ENCODE measurements at places on chromosomes 6 and 20. TPM values are rescaled to one million over a fixed set of nuclear protein-coding genes. Genes with fewer than 3 reads are reported as not detected.

NEDD9 gene
- polyA plus RNA-seq = 27.6 TPM

BNIP5 gene
- polyA plus RNA-seq = not detected

EYS gene
- not detected for polyA plus RNA-seq

ZC3H12D gene
- not detected for polyA plus RNA-seq

DPPA5 gene
- not detected for polyA plus RNA-seq

IP6K3 gene
- not detected for polyA plus RNA-seq

SLC22A23 gene
- polyA plus RNA-seq = not detected

TULP1 gene
- polyA plus RNA-seq = not detected

FABP7 gene
- polyA plus RNA-seq = not detected

NFKBIE gene
- polyA plus RNA-seq = 3.8 TPM

SFTA2 gene
- not detected for polyA plus RNA-seq

MDFI gene
- polyA plus RNA-seq = not detected

RAET1L gene
- not detected for polyA plus RNA-seq

VEGFA gene
- 2.1 TPM for polyA plus RNA-seq

RNF182 gene
- not detected for polyA plus RNA-seq

HNF4A gene
- polyA plus RNA-seq = not detected

PRRC2A gene
- 13.4 TPM for polyA plus RNA-seq

TINAG gene
- not detected for polyA plus RNA-seq

GPR6 gene
- polyA plus RNA-seq = not detected

PRRT1 gene
- not detected for polyA plus RNA-seq

OPRM1 gene
- not detected for polyA plus RNA-seq

KHDC1L gene
- not detected for polyA plus RNA-seq

SNAP25 gene
- polyA plus RNA-seq = not detected

FAM209B gene
- polyA plus RNA-seq = not detected

RBPJL gene
- polyA plus RNA-seq = not detected

PHACTR1 gene
- 1.1 TPM for polyA plus RNA-seq

ZNF165 gene
- 0.35 TPM for polyA plus RNA-seq

TUBB2B gene
- polyA plus RNA-seq = not detected

FYN gene
- 358 TPM for polyA plus RNA-seq

RAB44 gene
- not detected for polyA plus RNA-seq

VSX1 gene
- not detected for polyA plus RNA-seq

GNRH2 gene
- not detected for polyA plus RNA-seq

LY6G6C gene
- polyA plus RNA-seq = not detected

DACT2 gene
- not detected for polyA plus RNA-seq

GRIK2 gene
- not detected for polyA plus RNA-seq

BHLHE23 gene
- not detected for polyA plus RNA-seq

DEFB113 gene
- polyA plus RNA-seq = not detected
